ENCODE measurements at places on chromosomes 12 and 14. TPM values are rescaled to one million over a fixed set of nuclear protein-coding genes. Genes with fewer than 3 reads are reported as not detected.

ADCY4 gene
- total RNA-seq: 7.0 TPM

MGP gene
- total RNA-seq: 500 TPM

GZMB gene
- 0.22 TPM for total RNA-seq

MIP gene
- not detected for total RNA-seq

LAG3 gene
- total RNA-seq: 0.18 TPM

TCL1B gene
- total RNA-seq: not detected

BIN2 gene
- total RNA-seq: 1.8 TPM

CLEC4C gene
- total RNA-seq: not detected

ESRRB gene
- total RNA-seq: 3.1 TPM

DNA sequence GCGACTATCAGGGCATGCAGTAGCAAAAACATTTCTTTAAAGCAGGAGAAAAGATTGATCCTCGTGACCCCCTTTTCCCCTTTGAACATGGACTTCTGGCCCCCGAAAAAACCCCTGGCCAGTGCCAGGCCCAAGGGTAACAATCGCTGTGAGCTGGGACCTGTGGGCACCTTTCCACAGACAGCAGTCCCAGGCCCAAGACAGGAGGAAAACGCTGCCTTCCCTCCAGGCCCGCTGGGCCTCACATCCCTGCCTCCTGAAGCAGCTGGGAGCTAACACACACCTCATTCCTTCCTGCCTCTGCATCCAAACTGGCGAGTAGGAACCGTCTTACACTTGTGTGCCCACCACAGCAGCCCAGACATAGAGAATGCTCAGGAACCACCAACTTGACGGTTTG is 1.2 kb downstream of the VWF start:
- DNase-seq: no peak

GRCh38 chr14:45785240-45785639 is 532.2 kb upstream of the MIS18BP1 start:
- no peak for DNase-seq

DNA sequence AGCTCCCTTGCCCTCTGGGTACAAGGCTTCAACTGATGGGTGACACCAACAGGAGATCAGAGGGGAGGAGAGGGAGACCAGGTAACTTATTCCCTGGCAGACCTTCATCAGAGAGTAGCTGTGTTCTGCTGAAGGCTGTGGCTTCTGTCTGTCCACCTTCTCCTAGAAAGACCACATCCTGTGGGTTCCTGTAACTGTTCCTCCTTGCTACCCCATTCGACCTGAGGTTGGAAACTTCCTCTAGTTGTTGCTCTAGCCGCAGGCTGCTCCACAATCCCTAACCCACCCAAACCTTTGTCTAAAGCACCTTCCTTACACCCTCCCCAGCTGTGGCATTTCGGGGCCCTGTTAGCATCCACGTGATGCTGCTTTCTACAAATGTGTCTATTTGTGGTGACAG is 454.2 kb downstream of the DPF3 start:
- DNase-seq: no peak

GRCh38 chr12:93465841-93466240 is 1.5 kb upstream of the MRPL42 start:
- DNase-seq: no peak

GRCh38 chr14:103445806-103446205 is 60.6 kb downstream of the MARK3 start:
- no peak for DNase-seq
